Right lung (tissue), 10 donors: ENCODE measurements at places on chromosomes 6 and 20.
A peak's percentile ranks its signal among the peaks of the same experiment; 100 is the strongest.

DNA sequence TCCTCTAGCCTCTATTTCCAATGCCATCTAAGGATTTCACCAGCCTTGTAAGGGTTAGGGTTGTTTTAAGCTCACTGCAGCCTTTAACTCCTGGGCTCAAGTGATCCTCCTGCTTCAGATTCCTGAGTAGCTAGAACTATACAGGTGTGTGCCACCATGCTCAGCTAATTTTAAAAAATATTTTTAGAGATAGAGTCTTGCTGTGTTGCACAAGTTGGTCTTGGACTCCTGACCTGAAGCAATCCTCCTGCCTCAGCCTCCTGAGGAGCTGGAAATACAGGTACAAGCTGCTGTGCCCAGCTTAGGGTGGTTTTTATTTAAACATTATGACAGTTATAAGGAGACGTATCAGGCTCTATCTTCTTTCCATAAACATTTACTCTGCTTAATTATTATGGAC lies 26.5 kb downstream of the ANKRD6 start:
- no peak for DNase-seq

DNA sequence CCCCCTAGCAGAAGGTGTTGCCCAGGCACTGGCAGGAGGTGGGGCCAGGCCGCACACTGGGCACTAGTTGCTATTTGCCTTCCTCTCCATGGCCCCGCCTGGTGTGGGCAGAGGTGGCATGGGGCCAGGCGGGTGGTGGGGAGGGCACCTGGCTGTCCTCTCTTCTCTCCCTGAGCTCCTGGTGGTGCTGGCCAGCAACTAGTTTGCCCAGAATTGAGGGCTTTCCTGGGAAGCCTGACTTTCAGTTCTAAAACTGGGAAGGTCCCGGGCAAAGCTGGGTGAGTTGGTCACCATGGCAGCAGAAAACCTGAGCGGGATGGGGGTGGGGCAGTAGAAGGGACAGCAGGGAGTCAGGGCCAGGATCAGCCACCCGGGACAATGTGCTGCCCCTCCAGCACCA lies 48.2 kb downstream of the RBM38 start:
- DNase-seq: peak; percentile 76

GRCh38 chr20:18754030-18754652 lies 59.4 kb upstream of the SCP2D1 start:
- no peak for DNase-seq

- no peak for DNase-seq
These were observed 839.5 kb upstream of the FLRT3 start for GRCh38 chr20:15176929-15177328.

- DNase-seq: no peak
These were observed 105.7 kb upstream of the LGSN start for GRCh38 chr6:63425493-63425892.

DNA sequence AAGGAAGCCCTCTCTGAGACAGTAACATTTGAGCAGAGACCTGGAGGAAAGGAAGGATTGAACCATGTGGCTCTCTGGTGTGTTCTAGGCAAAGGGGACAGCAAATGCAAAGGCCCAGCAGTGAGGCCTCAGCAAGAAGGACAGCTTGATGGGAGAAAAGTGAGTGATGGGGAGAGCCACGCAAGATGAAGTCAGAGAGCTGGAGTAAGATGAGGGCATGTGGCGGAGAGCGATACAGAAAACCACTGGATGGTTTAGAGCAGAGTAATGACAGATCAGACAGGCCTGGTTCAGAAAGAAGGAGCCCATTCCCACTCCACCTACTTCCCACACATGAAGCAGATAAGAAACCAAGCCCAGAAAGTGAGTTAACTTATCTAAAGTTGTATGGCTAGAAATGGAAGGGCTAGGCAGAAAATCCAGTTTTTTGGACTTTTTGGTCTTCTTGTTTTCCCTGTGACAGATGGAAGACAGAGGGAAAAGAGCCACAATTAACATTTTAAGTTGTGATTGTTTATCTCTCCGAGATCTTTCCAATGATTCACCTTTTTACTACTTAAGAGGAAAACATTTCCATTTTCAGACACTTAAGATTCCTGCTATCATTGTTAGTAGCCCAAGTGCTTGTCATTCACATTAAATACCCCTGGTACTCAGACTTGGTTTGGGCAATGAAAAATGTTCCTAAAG lies 723 bp upstream of the SNPH start:
- no peak for DNase-seq

DNA sequence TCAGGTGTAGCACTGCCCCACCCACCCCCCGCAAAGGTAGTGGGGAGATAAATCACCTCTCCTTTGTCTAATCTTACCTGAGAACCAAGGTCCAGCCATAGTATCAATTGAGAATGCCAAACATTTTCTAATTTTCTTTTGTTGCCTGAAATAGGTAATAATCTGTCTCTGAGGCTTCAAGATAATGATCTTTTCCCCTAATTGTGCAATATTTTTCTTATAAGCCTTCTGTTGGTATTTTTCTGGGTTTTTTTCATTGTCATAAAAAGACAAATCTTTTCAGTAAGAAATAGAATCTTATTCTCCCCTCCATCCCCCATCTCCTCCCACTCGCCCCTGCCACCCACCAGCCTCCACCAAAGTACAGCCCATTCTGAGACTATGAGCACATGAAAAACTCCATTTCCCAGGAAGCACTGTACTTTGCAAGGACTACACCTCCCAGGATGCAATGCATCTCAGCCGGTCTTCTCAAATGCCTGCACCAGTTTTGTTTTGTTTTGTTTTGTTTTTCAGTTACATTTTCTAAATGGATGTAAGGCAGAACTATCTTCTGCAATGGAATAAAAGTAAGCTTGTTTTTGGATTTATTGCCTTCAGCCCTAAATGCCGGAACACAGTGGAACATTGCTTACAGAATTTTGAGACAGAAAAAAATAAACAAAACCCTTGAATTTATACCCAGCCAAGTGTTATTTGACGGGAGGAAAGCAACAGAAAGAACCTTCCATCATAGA lies 268.0 kb downstream of the TFAP2A start:
- no peak for DNase-seq

GRCh38 chr6:105178110-105178509 lies 1.7 kb downstream of the POPDC3 start:
- DNase-seq: no peak

GRCh38 chr6:7426447-7427169 lies 37.0 kb downstream of the RIOK1 start:
- no peak for DNase-seq

- no peak for DNase-seq
These were observed 700.7 kb downstream of the EPM2A start for GRCh38 chr6:145034664-145035063.

GRCh38 chr6:127115746-127116145 lies 2.7 kb upstream of the RSPO3 start:
- DNase-seq: no peak

GRCh38 chr6:30062471-30063178 lies 1.6 kb downstream of the POLR1H start:
- DNase-seq: no peak

DNA sequence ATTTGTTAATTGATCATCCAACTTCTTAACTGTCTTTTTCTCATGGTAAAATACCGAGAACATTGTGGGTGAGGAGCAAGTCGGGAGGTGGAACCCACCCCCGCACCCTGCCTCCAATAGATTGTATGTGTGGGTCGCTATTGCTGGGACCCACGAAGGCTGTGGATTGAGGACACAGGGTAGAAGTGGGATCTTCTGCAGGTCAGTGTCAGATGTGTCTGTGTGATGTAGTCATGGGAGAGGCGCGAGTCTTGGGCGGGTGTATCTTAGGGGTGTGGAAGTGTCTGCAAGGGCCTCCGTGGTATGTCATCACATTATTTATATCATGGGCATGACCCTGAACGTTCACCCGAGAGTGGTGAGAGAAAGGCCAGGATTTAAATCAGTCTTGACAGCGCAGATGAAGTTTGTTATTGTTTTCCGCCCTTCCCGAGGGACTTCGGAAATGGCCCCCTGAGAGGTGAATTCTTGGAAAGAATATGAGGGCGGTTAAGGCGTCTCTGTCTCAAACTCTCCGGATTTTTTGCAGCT lies 472 bp upstream of the PAQR8 start:
- no peak for DNase-seq

- no peak for DNase-seq
These were observed 505.3 kb upstream of the JAG1 start for GRCh38 chr20:11178946-11179654.

- DNase-seq: no peak
These were observed 21.5 kb upstream of the ARHGAP18 start for GRCh38 chr6:129731428-129731827.

- DNase-seq: no peak
These were observed 76.2 kb downstream of the PLCB1 start for GRCh38 chr20:8208226-8208625.

- DNase-seq: no peak
These were observed 112.6 kb downstream of the B3GAT2 start for GRCh38 chr6:70844301-70844700.

DNA sequence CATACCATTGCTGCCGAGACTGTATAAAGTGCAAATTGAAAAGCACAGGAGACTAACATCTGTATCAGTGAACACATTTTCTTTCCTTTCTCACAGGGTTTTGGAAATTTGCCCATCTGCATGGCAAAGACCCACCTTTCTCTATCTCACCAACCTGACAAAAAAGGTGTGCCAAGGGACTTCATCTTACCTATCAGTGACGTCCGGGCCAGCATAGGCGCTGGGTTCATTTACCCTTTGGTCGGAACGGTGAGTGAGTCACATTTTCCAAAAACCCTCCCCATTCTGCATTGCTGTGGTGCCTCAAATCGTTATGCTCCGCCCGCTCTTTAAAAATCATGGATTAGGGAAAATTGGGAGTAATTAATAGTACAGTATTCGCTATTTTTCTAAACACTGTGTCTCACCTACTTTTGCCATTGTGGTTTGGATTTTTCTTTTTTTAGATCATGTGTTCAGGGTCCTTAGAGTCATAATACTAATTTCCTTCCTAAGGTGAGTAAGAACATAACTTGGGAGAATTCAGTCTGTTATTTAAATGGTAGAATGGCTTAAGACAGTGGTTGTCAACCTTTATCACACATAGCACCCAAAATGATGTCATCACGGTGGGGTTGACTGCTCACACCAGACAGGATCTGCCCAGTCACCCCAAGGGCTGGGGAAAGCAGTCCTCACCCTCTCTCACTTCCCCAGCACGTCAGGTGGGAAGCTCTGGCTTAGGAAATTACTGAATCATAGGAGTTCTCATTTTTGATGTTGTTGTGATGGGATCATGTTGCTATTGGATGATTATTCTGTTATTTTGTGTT lies 171.6 kb downstream of the MTHFD1L start:
- DNase-seq: no peak

DNA sequence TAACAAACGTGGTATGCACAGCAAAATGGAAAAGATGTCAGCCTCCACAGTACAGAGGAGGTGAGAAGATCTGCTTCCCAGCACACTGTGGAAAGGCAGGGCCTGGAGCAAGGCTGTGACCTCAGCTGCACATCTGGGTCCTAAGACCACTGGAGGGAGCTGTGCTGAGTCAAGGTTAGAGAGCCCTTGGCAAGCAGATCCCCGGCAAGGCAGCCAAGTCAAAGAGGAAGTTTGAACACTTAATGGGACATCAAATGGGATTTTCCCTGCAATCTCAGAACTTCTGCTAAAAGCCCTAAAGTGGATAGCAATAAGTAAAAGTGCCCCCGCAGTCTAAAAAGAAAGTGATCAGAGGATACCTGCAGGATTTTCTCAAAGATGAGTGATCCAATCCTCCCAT lies 39.5 kb downstream of the UNC5CL start:
- DNase-seq: peak; percentile 46

DNA sequence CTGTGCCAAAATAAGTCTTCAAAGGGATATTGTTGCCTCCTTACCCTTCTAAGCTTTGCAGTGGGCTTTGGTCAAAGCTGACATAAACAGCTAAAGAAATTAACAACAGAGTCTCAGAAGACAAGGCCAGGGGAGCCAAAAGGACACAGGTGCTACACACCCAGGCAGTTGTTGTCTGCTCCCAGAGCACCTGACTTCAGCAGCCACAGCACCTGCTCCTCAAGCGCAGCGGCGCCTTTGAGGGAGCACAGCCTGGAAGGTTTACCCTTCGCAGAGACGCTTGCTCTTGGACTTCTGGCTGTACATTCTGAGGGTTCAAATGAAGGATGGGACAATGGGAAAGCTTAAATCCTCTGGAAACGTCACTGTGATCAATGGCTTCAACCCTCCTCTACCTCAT lies 16.6 kb downstream of the B4GALT5 start:
- DNase-seq: no peak

GRCh38 chr20:37749620-37750403 lies 56.0 kb downstream of the CTNNBL1 start:
- DNase-seq: no peak

GRCh38 chr6:99393366-99393697 lies 663 bp downstream of the COQ3 start:
- no peak for DNase-seq
